ENCODE measurements at places on chromosomes 2 and 18.

- no peak for DNase-seq
Measured at GRCh38 chr2:30763151-30763660, 44.0 kb downstream of the CAPN13 start.

GRCh38 chr2:190277234-190278112 lies 42.2 kb downstream of the HIBCH start:
- peak; percentile 11 for DNase-seq

- no peak for DNase-seq
Measured at GRCh38 chr2:224416656-224417360, 14.9 kb upstream of the FAM124B start.

DNA sequence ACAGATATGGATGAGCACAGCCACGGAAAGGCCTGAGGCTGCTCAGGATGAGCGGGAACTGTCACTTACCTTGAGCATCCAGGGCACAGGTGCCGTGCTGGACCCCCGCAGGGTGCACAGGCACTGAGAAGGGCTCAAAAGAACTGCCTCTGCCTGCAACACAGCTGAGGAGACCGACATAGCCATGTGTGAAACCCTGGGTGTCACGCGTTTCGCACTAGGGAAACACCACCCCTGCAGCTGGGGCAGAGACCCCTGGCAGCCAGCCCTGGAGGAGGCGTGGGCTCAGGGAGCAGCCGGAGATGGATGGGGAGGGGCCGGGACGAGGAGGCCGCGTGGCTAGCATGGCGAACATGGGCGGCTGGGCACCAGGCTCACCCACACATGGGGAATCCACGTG lies 228.9 kb downstream of the EIPR1 start:
- no peak for DNase-seq

GRCh38 chr2:12452185-12452584 lies 264.6 kb upstream of the TRIB2 start:
- DNase-seq = no peak

GRCh38 chr18:6593142-6593885 lies 136.2 kb upstream of the ARHGAP28 start:
- DNase-seq = no peak

DNA sequence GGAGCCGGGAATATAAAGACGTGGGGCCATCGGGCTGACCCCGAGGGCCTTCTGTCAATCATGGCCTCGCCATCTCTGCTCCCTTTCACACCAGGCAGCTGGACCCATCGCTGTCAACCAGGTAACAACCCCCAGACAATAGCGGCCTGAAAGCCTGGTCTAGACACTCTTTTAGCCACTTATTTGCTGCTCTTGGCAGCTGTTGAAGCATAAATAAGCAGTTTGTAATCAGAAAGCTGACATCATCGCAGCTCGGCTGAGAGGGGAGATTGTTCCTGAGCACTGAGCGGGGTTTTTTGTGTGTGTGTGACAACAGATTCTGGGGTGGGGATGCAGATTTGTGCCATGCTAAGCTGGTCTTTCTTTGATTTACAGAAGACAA lies 423.6 kb upstream of the POU3F3 start:
- no peak for DNase-seq

DNA sequence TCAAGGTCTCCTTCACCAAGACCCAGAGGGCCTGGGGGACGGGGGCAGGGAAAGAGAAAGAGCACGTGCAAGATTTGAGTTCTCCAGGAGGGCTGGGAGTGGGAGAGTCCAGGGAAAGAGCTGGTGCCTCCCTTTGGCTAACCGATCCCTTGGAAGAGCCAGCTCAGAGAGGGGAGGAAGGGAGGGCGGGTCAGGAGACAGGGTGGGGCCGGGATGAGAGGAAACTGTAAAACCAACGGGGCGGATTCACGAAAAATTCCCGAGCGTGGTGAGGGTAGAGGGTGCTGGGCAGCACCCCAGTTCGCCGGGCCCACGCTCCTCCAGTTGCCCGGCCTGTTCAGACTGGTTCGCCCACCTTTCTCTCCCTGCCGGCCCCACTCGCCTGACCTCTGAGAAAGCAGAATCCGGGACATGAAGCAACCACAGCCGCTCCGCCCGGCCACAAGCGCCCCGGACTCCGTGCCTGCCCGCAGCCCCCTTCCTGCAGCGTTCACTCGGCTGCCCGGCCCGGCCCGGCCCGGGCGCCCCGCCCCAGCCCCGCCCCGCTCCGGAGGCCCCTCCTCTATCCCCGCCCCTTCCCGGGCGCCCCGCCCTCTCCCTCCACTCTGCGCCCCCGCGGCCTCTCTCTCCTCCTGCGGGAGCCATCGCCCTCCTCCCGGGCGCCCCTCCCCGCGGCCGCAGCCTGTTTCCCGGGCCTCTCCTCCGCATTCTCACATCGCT lies 230.9 kb upstream of the SMAD2 start:
- DNase-seq = peak; percentile 50

DNA sequence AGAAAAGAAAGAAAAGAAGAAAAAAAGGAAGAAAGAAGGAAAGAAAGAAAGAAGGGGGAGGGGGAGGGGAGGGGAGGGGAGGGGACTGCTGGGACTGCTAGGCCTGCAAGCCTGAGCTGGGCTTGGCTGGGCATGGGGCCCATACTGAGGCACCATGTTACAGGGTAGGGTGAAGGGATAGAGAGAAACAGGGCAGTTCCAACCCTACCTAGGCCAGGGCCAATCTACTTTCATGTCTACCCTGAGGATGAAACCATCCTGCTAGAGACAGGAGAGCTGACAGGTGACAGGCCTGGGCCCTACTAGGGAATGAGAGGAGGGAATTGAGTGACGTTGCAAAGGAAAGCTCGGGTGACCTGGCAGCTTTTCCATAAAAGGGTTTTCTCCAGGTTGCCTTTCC lies 41.7 kb downstream of the TEX44 start:
- DNase-seq = no peak

- DNase-seq = no peak
Measured at GRCh38 chr18:35215026-35215425, 25.8 kb upstream of the ZNF397 start.

GRCh38 chr18:48878471-48878870 lies 72.3 kb downstream of the SMAD7 start:
- DNase-seq = no peak

DNA sequence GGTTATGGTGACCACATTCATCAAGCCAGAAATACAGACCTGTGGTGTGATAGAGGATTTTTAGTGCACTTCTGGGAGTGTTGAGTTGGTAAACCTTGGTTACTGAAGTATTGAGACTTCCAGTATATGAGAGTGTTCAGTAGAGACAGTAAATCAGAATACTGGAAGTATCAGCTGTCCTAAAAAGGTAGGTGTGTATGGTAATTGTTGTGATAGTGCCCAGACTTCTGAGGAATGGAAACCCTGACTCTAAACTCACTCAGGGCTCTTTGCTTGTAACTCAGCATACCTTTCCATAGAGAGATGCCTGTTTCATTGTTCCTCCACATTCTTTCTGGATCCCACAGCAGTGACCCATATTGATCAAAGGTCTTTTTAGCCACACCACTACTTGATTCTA lies 217.1 kb downstream of the SETBP1 start:
- DNase-seq = no peak

DNA sequence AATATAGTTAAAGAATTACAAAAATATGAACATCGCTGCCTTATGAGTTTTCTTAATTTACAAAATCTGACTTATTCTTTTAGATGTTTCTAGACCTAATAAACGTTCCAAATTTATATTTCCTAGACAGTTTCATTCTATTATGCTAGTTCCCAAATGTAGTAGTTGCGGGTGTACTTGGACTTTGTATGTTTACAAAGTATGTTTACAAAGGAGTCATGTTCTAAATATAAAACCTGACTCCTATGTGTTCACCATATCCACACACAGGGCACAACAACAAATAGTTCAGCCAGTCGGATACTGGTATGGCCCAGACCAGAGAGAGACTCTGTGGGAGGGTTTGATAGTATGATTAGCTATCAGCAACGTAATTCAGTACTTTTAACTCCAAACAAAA lies 230.7 kb downstream of the KCNH7 start:
- no peak for DNase-seq

DNA sequence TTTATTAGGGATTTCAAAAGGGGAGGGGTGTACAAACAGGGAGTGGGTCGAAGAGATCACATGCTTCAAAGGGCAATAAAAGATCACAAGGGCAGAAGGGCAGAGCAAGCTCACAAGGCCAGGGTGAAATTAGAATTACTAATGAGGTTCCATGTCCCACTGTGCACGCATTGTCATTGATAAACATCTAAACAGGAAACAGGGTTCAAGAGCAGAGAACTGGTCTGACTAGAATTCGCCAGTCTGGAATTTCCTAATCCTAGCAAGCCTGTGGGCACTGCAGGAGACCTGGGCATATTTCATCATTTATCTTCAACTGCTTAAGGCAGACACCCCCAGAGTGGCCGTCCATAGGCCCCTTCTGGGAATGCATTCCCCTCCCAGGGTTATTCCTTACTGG lies 408.2 kb downstream of the ZNF804A start:
- DNase-seq = no peak

DNA sequence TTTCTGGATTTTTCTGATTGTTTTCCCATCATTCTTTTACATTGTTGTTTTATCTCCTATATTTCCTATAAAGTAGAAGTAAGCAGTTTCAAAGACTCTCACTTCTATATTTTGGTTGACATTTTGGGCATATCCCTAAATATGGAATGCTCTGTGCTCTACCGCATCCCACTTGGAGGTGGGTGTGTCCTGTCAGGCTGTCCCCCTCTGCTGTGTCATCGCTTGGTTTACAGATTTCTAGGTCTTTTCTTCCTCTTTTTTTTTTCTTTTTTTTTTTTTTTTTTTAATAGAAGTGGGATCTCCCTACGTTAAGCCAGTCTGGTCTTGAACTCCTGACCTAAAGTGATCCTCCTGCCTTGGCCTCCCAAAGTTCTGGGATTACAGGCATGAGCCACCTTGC lies 13.3 kb downstream of the DGKD start:
- DNase-seq = no peak

DNA sequence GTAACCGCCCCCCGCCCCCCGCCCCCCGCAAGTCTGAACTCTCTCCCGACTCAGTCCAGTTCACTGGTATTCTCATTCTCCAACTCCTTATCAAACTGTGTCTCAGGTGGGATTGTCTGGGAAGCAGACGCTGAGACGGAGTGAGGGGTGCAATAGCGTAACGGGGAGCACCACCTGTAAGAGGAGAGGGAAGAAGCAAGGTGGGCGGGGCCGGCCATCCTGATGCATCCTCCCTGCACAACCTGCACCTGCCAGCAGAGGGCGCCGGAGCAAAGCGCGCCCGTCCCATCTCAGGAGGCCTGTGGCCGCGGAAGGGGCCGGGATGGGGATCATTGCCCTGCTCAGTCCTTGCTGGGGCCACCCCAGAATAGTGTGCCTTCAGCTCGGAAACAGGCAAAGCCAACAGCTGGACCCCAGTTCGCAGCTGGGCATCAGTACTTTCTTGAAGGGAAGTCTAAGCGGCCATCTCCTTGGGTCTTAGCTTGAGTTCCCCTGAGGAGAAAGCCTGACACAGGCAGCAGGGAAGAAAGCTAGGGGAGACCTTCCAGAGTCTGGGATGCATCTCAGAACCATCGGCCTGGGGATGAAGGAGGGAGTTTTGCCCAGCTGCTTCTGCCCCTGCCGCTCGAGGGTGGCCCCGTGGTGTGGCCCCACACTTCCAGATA lies 208.0 kb downstream of the TFCP2L1 start:
- DNase-seq = peak; percentile 39

DNA sequence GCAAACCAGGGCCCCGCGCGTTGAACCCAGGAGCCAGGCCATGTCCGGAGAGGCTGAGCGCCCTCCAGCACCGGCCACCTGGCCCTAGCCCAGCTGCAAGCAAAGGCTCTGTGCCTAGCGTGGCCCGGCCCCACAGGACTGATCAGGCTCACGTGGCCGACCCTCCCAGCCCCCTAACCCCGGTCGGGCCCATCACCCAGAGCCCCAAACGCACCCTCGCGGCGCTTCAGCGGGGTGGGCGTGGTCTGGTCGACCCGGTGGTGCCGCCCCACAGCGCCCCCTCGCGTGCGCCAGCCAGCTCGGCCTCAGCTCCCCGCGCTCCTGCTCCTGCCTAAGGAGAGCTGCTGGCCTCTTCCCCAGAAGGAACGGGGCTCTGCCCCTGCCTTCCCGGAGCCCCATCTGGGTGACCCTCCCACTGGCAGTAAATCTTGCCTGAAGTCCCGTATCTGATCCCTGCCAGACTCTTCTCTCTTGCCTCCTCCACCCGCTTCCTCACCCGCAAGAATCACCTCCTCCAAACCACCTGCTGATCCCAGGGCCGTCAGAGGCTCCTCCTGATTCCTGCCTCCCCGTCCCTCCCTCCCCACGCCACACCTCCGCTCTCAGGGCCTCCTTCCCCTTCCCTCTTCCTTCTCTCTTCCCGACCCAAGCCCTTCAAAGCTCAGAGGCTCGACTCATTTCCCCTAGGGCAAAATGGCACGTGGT lies 12.3 kb upstream of the TEX51 start:
- peak; percentile 4 for DNase-seq

DNA sequence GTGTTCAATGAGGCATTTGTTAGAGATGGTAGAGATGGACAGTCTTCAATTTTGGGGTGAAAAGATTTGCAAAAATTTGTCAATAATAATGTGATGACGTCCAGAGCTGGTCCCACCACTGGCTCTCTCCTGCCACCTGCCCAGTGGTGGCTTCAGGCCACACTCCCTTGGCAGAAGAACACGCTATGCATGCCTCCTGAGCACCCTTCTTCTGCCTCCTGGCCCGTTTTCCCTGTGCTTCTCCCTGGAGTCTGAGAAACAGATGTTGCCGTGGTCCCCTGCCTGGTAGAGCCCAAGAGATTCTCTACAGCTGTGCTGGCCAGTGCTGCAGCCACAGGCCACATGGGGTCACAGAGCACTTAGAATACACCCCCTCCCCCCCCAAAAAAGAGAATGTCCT lies 33.6 kb downstream of the INPP5D start:
- DNase-seq = no peak

DNA sequence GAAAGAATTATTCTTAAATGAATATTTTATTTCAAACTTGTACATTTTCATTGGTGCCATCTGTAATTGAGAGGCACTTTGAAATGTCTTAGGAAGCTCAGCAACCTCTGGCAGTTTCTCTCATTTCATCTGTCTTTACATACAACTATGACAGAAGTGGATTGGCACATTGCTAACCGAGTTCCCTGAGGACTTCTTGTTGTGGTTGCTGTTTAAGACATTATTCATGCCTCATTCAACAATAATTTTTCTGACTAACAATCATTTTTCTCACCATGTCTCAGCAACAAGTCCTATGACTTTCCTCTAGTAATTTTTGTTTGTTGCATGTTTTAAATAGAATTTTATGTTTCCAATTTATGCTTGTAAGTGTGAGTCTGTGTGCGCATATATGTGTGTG lies 284.0 kb upstream of the CWC22 start:
- DNase-seq = no peak

DNA sequence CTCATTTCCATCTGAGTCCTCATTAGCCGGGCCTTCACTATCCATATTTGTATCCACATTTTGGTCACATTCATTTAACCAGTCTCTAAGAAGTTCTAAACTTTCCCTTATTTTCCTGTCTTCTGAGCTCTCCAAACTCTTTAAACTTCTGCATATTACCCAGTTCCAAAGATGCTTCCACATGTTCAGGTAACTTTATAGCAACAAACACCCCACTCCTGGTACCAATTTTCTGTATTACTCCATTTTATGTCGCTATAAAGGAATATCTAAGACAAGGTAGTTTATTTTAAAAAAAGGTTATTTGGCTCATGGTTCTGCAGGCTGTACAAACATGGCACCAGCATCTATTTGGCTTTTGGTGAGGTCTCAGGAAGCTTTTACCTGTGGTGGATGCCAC lies 38.8 kb upstream of the AGFG1 start:
- no peak for DNase-seq

Measured in CD4-positive, alpha-beta T cell treated with Interleukin-15 for 4 hours (primary cell).